Activated naive CD8-positive, alpha-beta T cell treated with anti-CD3 and anti-CD28 coated beads, Interleukin-2, amount 50 U/mL, for 24 hours (primary cell): ENCODE measurements at places on chromosomes 4 and X.

- no peak for DNase-seq
Measured at GRCh38 chr4:5976921-5977320, 41.3 kb downstream of the C4orf50 start.

- DNase-seq = peak; percentile 1
Measured at GRCh38 chr4:163048447-163048846, 118.2 kb downstream of the NAF1 start.

GRCh38 chrX:71227370-71228062, 4.5 kb downstream of the GJB1 start:
- DNase-seq = peak; percentile 2

DNA sequence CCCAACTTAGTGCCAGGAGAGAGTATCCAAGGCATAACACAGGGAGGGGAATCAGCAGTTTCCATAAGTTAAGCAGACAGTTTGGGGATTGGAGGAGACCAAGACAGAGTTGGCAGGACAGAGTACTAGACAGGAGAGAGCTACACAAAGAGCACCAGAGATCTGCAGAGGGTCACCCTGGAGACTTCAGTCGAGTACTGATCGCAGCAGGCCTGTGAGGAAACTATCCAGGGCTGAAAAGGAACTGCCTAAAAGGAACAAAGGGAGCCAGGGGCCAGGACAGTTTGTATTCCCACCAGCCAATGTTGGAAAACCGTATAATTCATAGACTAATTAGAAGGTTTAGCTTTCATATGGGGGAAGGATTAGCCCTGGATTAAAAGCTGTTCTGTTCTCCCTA, 80.6 kb upstream of the ENPP6 start:
- DNase-seq = no peak

DNA sequence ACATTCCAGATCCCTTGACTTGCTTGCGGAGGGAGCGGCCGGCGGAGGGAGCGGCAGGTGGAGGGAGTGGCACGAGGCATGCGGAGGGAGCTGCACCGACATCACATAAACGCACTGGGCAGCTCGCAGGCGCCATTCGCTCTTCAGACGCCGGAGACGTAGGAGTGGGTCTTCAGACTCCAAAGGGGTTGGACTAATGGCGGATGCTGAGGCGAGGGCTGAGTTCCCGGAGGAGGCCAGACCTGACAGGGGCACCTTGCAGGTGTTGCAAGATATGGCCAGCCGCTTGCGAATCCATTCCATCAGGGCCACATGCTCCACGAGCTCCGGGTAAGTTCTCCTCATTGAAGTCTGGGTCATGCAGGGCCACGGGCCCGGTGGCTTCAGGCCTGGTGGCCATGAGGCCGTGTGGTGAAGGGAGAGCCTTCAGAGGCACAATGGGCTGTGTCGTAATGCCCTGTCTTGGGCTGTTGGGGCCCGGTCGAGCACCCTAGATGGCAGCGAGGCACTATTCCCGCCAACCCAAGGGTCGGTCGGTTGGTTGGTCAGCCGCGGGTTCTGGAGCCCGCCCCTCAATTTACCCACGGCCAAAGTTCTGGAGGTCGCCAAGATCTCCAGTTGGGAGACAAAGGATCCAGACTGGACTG, at the start of gene TKTL1:
Gene TKTL1 (plus strand): TSS at position 132 of the 647 bp plus-strand sequence. CDS start 65 bp downstream, at position 197.
- no peak for DNase-seq

- DNase-seq = no peak
Measured at GRCh38 chr4:117478702-117479101, 393.3 kb upstream of the TRAM1L1 start.

- no peak for DNase-seq
Measured at GRCh38 chr4:87843936-87844335, 11.2 kb downstream of the MEPE start.

GRCh38 chr4:186685767-186686183, 37.9 kb downstream of the FAT1 start:
- no peak for DNase-seq

DNA sequence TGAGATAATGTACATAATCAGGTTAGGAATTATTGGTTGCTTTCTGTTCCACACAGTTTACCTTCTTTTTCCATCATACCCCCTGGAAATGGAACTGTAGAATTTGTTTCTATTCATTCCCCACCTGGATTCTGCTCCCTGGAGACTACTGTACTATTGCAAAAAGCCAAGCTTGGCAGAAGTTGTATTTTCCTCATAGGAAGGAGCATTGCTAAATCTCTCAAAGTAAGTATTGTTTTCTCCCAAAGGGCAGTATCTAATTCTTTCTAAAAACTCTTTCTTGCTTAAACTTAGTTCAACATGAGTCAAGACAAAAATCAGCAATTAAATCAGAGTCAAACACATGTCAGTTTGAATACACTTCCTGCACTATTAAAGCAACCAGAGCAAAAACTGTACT, 136.2 kb downstream of the CDS1 start:
- DNase-seq = no peak

GRCh38 chrX:21438792-21439191, 64.6 kb downstream of the CNKSR2 start:
- DNase-seq = no peak

DNA sequence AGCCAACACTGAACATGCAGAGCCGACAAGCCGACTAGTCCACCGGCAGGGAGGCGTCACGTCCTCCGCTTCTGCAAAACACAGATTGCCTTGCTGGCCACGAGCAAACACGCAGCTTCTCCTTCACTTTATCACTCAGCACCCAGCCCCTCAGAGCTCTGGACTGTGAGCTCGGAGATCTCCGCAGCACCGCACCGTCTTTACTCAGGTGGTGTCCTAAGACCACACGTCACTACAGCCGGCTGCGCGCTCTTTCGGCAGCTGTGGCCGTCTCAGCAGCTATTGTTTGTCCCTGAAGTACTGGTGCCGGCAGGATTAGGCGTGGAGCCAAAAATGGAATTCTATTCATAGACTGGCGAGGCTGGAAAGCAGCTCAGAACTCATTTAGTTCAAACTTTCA, 72.0 kb downstream of the FAT1 start:
- no peak for DNase-seq

- DNase-seq = peak; percentile 16
Measured at GRCh38 chr4:184417802-184418511, 56.4 kb downstream of the IRF2 start.

DNA sequence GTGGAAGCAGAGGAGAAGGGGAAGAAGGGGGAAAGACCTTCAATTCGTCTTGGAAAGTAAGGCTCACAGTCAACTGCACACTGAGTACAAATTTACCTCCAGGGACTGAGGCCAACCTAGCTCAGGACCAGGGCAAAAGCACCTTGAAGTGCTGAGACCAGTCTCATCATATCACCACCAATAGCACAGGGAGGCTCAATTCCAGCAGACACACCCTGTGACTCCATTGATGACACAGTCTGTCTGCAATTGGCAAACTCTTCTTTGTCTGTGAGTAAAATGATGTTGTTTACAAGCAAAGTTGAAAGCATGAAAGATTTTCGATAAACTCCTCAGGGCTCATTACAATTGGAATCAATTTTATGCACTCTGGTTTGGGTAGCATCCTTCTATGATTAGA, 32.3 kb downstream of the TRIML1 start:
- no peak for DNase-seq

GRCh38 chrX:148270499-148270898, 229.9 kb upstream of the AFF2 start:
- no peak for DNase-seq

GRCh38 chr4:77927991-77928925, 65.6 kb downstream of the MRPL1 start:
- DNase-seq = no peak

DNA sequence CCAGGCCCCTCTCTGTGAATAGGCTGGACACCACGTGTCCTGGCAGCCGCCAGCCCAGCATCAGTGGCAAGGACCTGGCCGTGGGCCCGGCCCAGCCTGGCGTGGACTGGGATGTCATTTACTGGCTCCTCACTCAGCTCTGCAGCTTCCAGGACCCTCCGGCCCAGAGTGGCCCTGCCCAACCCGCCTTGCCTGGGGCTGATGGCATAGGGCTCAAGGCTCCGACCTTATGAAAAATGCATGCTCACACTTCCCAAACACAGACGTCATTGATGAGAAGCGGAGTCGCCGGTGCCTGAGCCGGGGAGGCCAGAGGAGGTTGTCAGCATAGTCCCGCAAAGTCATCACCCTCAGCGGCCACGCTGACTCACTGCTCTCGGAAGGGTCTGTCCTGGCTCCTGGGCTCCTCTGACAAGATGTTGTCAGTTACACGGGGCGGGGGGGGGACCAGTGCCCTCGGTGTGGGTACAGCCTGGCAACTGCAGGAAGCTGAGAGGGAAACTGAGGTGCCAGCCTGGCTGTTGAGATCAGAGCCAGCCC, 14.3 kb downstream of the CFAP99 start:
- no peak for DNase-seq
